ENCODE measurements at places on chromosomes 6 and 20.

GRCh38 chr6:136669299-136669699, 119.1 kb upstream of the MAP7 start:
- H3K27me3 ChIP-seq, result no peaks in the 10 kb centered on the region
- peaks cover 5% of the 10 kb centered on the region for H3K4me1 ChIP-seq
- H3K27ac ChIP-seq, result no peak overlapping the region

DNA sequence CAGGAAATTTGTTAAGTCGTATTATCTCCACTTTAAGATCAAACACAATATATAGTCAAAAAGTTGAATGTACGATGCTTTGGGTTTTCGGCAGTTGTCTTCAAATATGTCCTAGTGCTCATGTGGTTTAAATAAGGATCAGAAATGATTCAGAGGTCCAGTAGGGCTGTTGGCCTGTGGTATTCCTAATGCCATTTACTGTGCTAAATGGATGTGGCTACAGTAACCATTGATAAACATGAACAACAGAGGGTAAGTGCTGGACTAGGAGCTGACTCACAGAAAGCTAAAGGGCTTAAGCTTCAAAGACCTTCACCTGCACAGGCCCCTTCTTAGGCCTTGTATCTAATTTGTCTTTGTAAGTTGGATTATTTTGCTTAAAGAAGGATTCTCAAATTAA, 80.5 kb upstream of the TPD52L1 start:
- no peaks in the 10 kb centered on the region for H3K36me3 ChIP-seq
- H3K4me3 ChIP-seq, result no peak overlapping the region
- no peak overlapping the region for H3K27ac ChIP-seq

GRCh38 chr6:52929321-52930164, 20.0 kb upstream of the GSTA3 start:
- DNase-seq, result peak; percentile 22
- no peaks in the 10 kb centered on the region for H3K27me3 ChIP-seq
- H3K27ac ChIP-seq, result no peak overlapping the region
- no peaks in the 10 kb centered on the region for H3K36me3 ChIP-seq

DNA sequence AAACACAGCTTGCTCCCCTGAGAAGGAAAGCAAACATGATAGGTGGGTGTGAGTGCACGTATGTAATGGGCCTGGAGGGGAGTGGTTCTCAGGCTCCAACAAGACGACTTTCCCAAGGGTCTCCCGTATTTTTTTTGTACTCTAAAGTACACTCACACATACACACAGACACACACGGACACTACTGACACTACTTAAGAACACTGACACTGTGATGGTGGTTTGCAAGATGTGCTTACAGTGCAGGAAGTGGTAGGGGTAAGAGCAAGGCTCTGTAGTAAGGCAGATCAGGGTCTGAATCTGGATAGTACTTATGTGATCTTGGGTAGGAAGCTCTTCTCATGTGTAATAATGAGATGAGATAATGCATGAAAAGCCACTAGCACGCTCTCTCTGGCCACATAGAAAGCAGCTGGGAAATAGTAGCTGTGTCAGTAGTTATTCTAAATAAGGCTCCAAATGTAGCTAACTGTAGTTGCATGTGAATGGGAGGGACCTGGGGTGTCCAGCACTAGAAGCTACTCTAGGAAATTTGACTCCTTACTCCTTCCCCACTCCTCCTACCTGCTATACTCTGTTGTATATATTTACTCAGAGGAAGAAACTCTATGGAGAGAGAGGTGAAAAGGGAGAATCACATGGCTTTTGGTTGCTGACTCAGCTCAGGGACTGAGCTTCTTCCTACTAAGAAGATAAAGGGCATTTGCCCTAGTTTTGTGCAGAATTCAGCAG, 8.4 kb upstream of the ZBTB24 start:
- H3K27me3 ChIP-seq, result no peaks in the 10 kb centered on the region
- no peak for DNase-seq
- H3K27ac ChIP-seq, result no peak overlapping the region
- H3K4me1 ChIP-seq, result no peaks in the 10 kb centered on the region
- no peak overlapping the region for H3K4me3 ChIP-seq
- no peaks in the 10 kb centered on the region for H3K36me3 ChIP-seq

- H3K4me1 ChIP-seq, result no peaks in the 10 kb centered on the region
- no peak for DNase-seq
- H3K4me3 ChIP-seq, result no peak overlapping the region
- no peak overlapping the region for H3K27ac ChIP-seq
These were observed 383.8 kb upstream of the JAG1 start for GRCh38 chr20:11057624-11058023.

DNA sequence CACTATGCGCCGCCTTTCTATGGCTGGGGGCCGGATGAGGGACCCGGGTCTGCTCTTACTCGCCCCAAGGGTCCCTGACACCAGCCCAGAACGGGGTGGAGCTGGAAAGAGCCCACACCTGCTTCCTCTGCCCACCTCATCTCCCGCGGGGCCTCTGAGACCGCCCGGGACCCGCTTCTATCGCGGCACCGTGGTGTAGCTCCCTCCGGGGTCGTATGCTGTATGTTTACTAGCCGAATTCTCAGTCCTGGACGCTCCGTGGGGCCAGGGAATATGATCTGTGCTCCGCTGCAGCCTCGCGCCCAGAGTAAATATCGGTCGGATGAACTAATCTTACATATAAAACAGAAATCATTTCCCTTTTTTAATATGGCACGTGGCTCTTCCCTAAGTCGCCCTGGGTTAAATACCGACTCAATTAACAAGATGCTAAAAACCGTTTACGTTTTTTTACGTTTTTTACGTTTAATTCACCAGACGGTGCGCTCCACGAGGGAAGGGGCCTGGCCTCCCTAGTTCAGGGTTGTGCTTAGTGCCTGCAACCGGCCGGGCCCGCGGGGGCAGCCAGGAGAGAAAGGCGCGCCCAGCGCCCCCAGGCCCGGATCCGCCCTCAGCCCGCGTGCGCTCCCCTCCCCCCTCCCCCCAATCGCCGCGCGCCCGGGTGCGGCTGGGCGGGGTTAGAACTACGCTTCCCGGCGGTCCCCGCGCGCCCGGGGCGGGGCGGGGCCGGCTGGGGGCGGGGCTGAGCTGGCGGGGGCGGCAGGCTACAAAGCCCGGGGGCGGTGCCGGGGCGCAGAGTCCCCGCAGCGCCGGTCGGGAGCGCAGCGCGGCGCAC, at the start of gene RBM38:
RBM38 (plus strand) TSS at position 793 of the 835 bp plus-strand sequence. CDS start 186 bp downstream, outside the sequence.
- no peaks in the 10 kb centered on the region for H3K27me3 ChIP-seq
- H3K4me1 ChIP-seq, result peaks cover 38% of the 10 kb centered on the region
- peak; percentile 19 for DNase-seq
- peaks cover 18% of the 10 kb centered on the region for H3K36me3 ChIP-seq
- peak within 1 kb of the TSS; percentile 83 for H3K27ac ChIP-seq
- peak within 1 kb of the TSS; percentile 66 for H3K4me3 ChIP-seq

DNA sequence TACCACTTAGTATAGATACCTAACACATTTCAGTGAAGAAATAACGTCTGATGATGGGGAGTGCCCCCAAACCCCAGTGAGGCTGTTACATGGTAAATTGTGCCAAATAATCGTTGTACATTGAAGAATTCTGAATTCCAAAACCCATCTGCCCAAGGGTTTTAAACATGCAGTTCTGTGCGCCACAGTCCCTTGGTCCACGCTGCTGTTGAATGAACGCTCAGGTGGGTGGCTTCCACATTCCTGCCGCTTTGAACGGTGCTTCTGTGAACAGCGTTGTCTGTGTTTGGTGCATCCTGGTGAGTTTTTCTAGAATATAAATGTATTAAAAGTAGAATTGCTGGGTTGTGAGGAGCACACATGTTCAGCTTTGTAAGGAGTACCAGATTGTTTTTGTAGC, 2.9 kb downstream of the GID8 start:
- H3K36me3 ChIP-seq, result peaks cover 33% of the 10 kb centered on the region
- no peak overlapping the region for H3K4me3 ChIP-seq
- DNase-seq, result no peak
- H3K27ac ChIP-seq, result no peak overlapping the region

DNA sequence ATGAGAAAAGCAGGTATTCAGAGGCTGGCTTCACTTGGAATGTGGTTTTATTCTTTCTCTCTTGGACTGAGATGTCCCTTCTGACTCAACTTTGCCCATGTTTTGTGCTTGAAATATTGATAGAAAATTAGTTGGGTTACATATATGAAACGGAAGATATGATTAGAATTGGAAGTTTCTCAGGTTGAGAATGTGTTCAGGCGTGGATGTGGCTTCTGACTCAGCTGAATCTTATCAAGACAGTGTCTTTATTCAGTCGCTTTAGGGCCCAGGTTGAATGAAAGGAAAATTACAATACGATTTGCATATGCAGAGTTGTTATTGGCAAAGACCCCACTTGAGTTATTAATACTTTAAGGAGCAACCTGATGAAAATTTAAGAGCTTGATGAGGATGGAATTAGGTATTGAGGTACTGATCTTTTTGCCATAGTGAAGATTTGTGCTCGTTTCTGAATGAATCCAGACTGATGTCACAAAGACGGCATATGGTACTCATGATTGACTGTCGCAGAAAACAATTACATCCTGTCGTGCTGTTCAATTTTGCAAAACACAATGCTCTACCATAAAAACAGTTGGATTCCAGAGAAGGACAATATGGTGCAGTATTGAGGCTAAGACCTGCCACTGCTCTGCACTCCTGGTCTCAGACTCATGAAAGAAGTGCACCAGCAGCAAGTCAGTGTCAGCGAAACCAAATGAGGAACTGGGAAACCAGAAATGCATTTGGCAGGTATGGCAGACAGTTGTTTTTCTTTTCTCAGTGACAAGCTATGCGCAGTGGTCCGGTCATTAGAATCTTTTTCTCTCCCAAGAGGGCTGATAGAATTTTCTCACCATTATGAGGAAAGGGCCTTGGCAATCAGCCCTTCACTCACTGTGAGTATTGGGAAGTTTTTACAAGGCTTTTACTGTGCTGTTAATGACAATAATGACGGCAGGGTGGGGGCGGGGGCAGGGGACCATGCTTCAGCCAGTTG, 158.3 kb downstream of the DOK5 start:
- H3K27me3 ChIP-seq, result no peaks in the 10 kb centered on the region
- no peak overlapping the region for H3K27ac ChIP-seq
- no peaks in the 10 kb centered on the region for H3K36me3 ChIP-seq
- no peak for DNase-seq
- no peak overlapping the region for H3K4me3 ChIP-seq

DNA sequence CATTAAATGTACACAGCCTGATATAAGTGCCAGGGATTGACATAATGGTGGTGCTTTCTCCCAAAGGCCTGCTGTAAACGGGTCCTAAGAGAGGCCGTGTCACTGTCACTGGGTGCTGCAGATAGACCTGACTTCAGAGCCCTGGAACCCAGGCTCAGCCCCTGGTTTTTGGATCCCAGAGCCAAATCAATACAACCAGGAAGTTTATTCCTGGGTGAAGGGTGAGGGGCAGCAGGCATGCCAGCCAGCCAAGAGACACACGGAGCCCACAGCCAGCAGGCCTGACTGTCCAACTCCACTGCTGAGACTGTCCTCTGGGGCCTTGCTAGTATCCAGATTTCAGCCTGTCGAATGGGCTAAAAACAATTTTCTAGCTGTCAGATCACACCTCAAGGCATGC, 12.8 kb upstream of the ARMC12 start:
- no peak for DNase-seq
- no peak overlapping the region for H3K4me3 ChIP-seq
- H3K27me3 ChIP-seq, result no peaks in the 10 kb centered on the region
- no peaks in the 10 kb centered on the region for H3K36me3 ChIP-seq

GRCh38 chr20:8218861-8219260, 86.8 kb downstream of the PLCB1 start:
- no peaks in the 10 kb centered on the region for H3K4me1 ChIP-seq
- H3K36me3 ChIP-seq, result no peaks in the 10 kb centered on the region
- H3K4me3 ChIP-seq, result no peak overlapping the region
- no peak for DNase-seq

DNA sequence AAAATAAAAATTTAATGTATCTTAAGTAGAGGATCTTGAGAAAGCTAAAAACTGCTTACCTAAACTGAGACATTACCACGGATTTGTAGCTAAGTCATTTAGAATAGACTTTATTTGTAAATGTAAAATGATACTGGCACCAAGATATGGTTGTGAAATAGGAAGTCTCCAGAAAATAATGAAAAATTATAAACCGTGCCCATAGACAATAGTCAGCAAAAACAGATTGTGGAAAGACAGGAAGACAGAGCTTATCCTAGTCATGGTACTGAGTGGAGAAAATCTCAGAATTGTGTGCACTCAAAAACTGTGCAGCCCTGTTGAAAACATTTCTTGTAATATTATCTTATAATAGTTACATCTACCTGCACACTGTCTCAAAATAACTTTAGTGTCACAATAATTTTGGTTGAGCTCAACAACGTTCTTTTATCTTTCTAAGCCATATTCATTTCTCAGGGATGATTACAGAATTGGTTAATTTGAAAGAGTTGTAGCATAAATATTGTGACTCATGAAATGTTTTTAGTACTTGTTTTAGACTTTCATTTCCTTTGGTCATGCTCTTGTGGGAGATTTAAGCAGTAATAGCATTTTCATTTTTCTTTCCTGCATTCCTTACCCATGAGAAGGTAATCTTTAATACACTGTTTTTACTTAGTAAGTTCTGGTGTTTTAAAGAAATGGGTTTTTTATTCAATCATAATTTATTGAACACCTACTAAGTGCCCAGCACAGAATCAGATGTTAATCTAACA, 174.5 kb downstream of the SOX4 start:
- H3K36me3 ChIP-seq, result no peaks in the 10 kb centered on the region
- DNase-seq, result no peak
- H3K4me1 ChIP-seq, result no peaks in the 10 kb centered on the region
- H3K4me3 ChIP-seq, result no peak overlapping the region
